ENCODE measurements at places on chromosomes 12 and 14.
A peak's percentile ranks its signal among the peaks of the same experiment; 100 is the strongest.

GRCh38 chr14:80615831-80616230 lies 325.7 kb downstream of the CEP128 start:
- H3K27me3 ChIP-seq: no peaks in the 10 kb centered on the region
- H3K27ac ChIP-seq: no peak overlapping the region
- H3K4me1 ChIP-seq: no peaks in the 10 kb centered on the region
- H3K36me3 ChIP-seq: no peaks in the 10 kb centered on the region
- DNase-seq: no peak
- H3K4me3 ChIP-seq: no peak overlapping the region

DNA sequence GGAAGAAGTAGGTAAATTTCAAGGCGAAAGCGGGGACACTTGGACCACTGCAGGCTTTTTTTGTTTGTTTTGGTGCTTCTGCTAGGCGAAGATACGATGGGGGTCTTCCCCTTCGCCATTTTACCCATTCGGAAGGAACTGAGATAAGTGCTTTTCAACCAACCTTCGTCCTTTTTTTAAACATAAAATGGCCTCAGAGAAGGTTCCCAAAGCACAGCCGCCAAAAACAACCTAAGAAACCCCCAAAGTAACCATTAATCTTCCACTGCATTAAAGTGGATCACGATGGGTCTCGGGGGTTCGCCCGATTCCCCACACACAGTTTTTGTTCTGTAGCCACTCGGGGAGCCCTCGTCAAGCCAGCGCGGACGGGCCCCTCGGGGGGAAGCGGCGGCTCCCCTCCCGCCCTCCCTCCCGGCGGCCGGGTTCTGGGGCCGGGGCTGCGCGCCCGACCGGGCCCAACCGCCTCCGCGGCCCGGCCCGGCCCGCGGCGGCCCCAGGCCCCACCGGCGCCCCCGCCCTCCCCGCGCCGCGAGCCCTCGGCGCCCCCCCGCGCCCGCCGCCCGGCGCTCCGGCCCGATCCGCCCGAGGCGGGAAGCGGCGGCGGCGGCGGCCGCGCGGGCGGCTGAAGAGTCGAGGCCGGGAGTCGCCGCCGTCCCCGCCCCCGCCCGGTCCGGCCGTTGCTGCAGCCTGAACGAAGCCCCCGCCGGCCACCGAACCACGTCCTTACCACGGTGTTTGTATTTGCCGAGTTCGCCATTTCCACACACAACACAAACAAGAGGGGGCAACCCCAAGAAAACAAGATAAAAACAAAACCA lies 790 bp downstream of the GTF2A1 start:
- H3K4me3 ChIP-seq: peak overlapping the region; percentile 83
- DNase-seq: peak; percentile 69
- peak overlapping the region; percentile 99 for H3K27ac ChIP-seq
- H3K4me1 ChIP-seq: peaks cover 29% of the 10 kb centered on the region
- H3K36me3 ChIP-seq: peaks cover 12% of the 10 kb centered on the region
- H3K27me3 ChIP-seq: no peaks in the 10 kb centered on the region

DNA sequence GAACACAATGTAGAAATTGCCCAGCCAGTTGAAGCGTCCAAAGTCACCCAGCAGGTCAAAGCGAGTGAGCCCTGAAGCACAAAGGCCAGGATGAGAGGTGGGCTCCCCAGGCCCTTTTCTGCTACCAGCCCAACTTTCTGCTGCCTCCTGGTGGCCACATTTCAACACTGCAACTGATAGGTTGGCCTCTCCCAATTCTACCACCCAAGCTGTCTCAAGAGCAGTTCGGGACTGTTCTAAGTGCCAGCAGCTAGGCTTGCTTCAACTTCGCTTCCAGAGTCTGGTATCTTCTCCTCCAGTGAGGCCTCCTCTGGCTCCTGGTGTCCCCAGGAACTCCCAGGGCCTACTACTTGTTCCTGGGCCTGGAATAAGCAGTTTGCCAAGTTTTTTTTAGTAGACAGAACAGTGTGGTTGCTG lies 3.4 kb upstream of the DHH start:
- peaks cover 18% of the 10 kb centered on the region for H3K27me3 ChIP-seq
- no peak overlapping the region for H3K27ac ChIP-seq
- peak; percentile 61 for DNase-seq
- H3K4me3 ChIP-seq: no peak overlapping the region
- H3K4me1 ChIP-seq: peaks cover 22% of the 10 kb centered on the region

DNA sequence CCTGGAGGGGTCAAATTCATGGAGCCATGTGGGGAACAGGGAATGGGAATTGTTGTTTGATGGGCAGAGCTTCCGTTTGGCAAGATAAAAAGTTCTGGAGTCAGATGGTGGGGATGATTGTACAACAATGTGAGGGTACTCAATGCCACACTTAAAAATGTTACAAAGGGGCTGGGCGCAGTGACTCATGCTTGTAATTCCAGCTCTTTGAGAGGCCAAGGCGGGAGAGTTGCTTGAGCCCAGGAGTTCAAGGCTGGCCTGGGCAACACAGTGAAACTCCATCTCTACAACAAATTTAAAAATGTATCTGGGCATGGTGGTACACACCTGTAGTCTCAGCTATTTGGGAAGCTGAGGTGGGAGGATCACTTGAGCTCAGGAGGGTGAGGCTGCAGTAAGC lies 66.0 kb upstream of the DIO3 start:
- H3K27ac ChIP-seq: no peak overlapping the region
- H3K4me3 ChIP-seq: no peak overlapping the region
- H3K27me3 ChIP-seq: peaks cover 11% of the 10 kb centered on the region

- H3K27me3 ChIP-seq: no peaks in the 10 kb centered on the region
- H3K4me3 ChIP-seq: no peak overlapping the region
- no peak for DNase-seq
- no peaks in the 10 kb centered on the region for H3K4me1 ChIP-seq
- H3K27ac ChIP-seq: no peak overlapping the region
- no peaks in the 10 kb centered on the region for H3K36me3 ChIP-seq
These were observed 5.1 kb upstream of the MAGOHB start for GRCh38 chr12:10618338-10618987.

DNA sequence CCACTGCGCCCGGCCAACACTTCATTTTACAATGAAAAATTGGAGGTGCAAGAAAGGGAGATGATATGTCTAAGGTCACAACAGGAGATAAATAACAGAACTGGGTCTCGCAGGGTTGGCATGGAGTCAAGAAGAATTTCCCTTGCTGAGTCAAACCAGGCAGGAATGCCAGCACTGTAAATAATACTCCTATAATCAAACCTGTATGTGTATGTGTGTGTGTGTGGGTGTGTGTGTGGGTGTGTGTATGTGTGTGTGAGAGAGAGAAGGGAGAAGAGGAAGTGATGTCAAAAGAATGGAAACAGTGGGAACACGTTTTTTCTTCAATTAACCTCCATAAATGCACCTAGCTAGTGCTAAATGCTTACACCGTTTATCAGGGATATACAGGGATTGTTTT lies 70.4 kb downstream of the TMEM116 start:
- no peak overlapping the region for H3K27ac ChIP-seq
- no peaks in the 10 kb centered on the region for H3K27me3 ChIP-seq
- H3K36me3 ChIP-seq: peaks cover 4% of the 10 kb centered on the region
- no peak for DNase-seq
- no peak overlapping the region for H3K4me3 ChIP-seq

DNA sequence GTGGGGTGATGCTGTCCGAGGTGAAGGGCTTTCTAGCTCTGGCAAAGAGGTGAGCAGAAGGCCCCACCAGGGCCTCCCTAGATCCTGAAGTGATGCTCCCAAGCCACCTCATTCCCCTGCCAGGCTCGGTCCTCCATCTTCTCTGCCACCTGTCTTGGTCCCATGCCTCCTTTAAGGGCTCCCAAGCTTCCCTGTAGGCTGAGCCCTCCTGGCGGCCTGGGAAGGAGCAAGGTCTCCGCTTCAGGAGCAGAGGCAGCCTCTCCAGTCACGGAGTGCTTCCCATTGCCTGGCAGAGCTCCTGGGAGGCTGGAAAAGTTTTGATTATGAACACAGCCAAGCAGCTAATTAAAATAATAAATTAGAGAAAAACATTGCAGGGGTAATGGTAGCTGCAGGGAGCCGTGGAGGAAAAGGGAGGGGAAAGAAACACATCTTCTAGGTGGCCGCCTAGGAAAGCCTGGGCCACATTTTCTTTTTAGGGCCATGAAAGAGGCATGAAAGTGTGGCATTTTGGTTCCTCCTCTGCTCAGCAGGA lies 160.0 kb upstream of the PRMT8 start:
- H3K27ac ChIP-seq: no peak overlapping the region
- no peak overlapping the region for H3K4me3 ChIP-seq
- no peaks in the 10 kb centered on the region for H3K36me3 ChIP-seq
- H3K4me1 ChIP-seq: no peaks in the 10 kb centered on the region
- DNase-seq: no peak
- H3K27me3 ChIP-seq: no peaks in the 10 kb centered on the region

GRCh38 chr14:104869669-104870367 lies 4.8 kb downstream of the CEP170B start:
- no peak overlapping the region for H3K27ac ChIP-seq
- H3K4me1 ChIP-seq: peaks cover 22% of the 10 kb centered on the region
- H3K27me3 ChIP-seq: peaks cover under 1% of the 10 kb centered on the region
- no peaks in the 10 kb centered on the region for H3K36me3 ChIP-seq
- no peak for DNase-seq
- no peak overlapping the region for H3K4me3 ChIP-seq

DNA sequence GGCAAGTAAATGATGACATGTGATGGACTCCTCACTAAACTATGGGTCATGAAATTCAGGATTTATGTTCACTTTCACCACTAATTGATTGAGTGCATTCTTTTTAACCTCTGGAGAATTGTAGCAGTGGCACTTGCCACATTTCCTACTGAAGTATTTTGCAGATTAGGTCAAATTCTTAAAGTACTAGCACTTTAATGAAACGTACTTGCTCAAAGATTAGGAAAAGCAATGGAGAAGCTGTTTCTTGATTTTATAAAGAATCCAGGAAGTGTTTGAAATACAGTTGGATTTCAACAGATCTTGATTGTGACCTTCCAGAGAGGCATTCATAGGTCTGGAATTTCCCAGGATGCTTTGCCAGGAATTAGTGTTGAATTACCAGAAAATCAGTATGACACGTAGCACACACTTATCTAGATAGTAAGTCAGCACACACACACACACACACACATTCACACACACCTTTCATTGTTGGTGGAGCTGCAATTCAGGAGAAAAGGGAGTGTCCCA lies 162.6 kb downstream of the MYRFL start:
- DNase-seq: no peak
- peak overlapping the region; percentile 57 for H3K27ac ChIP-seq
- no peaks in the 10 kb centered on the region for H3K36me3 ChIP-seq
- H3K4me1 ChIP-seq: peaks cover 8% of the 10 kb centered on the region

DNA sequence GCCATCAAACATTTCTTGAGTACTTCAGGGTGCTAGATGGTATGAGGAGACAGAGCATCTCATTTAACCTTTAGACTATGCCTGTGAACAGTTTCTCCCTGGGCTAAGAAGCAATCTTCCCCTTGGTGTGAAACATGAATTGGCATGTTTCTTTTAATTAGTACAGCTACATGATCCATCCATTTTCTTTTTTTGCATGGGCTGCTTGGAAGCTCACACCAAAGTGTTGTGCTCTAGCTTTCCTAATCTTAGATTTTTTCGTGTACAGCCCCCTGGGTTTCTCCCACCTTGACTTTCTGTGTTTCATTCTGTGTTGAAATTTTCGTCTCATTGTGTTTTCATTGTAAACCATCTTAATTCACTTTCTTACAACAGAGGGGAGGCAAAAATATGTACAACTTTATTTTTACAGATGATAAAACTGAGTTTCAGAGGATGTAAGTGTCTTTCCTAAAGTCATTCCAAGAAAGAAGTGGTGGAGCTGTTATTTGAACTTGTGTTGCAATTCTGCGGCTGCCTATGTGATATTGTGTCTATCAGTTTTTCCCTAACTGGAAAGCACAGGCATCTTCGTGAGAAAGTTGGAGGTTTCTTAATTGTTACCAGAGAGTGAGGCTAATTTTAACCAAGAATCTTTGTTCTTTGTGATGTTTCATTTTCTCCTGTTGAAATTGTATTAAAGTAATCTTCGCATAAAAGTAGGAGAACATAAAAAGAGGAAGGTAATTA lies 64.5 kb downstream of the DAAM1 start:
- DNase-seq: no peak
- H3K36me3 ChIP-seq: no peaks in the 10 kb centered on the region
- peak overlapping the region; percentile 86 for H3K27ac ChIP-seq
- H3K4me3 ChIP-seq: no peak overlapping the region

DNA sequence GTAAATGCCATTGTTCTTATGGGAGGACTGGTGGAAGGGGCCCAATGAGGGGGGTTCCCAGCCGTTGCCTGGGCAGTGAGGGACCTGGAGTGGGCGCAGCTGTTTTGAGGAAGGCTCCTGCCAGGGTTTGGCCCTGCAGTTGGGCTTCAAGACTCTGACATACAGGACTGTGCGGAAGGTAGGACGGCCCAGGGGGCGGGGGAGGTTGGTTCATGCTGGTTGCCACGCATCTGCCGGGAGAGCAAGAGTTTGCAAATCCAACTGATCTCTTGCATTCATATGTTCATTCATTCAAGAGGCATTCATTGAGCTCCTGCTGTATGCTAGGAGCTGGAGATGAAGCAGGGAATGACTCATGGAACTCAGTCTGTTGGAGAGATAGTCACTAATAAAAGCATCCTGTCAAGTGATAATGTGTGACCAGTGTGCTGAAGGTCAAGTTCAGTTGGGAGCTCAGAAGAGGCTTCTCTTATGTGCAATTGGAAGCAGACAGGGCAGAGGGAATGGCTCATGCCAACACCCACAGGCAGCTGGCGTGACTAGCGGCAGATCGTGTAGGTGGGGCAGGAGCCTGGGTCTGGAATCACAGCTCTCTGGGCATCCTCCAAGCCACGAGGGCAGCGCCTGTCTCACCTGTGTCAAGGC lies 7.8 kb downstream of the SH2B3 start:
- H3K4me3 ChIP-seq: no peak overlapping the region
- no peaks in the 10 kb centered on the region for H3K27me3 ChIP-seq
- H3K27ac ChIP-seq: no peak overlapping the region
- peak; percentile 51 for DNase-seq
- peaks cover 10% of the 10 kb centered on the region for H3K36me3 ChIP-seq

GRCh38 chr12:104381731-104382480 lies 74.8 kb upstream of the CHST11 start:
- no peak overlapping the region for H3K4me3 ChIP-seq
- H3K4me1 ChIP-seq: peaks cover 11% of the 10 kb centered on the region
- H3K36me3 ChIP-seq: no peaks in the 10 kb centered on the region
- H3K27ac ChIP-seq: no peak overlapping the region

GRCh38 chr14:83379436-83379835 lies 1845.8 kb upstream of the SEL1L start:
- H3K4me1 ChIP-seq: no peaks in the 10 kb centered on the region
- no peak overlapping the region for H3K27ac ChIP-seq
- DNase-seq: no peak
- no peak overlapping the region for H3K4me3 ChIP-seq
- H3K27me3 ChIP-seq: no peaks in the 10 kb centered on the region

DNA sequence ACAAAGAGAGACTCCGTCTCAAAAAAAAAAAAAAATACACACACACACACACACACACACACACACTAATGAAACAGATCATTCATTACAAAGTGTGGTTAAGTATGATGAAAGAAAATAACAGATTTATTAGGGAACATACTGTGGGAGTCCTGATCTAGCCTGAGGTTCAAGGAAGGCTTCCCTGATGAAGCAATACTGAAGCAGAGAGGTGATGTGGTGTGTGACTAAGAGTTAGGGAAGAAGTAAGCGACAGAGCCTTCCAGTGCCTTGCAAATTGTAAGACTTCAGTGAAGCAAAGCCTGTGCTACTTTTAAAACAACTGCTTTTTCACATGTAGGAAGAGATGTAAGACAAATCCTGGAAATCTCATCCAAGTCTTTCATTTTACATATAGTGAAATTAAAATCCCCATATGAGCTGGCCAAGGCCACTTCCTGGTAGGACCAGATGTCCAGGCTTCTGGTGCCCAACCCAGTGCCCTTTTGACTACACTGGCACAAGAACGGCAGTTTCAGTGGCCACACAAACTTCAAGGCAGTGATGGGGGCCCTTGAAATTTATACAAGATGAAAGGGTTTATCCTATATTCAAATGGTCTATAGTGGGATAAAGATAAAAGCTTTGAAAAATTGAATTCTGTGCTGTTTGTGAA lies 86.2 kb downstream of the STON2 start:
- no peak overlapping the region for H3K4me3 ChIP-seq
- H3K27me3 ChIP-seq: no peaks in the 10 kb centered on the region
- no peaks in the 10 kb centered on the region for H3K36me3 ChIP-seq
